ENCODE measurements at places on chromosomes 4 and X. TPM values are rescaled to one million over a fixed set of nuclear protein-coding genes. Genes with fewer than 3 reads are reported as not detected.

DNA sequence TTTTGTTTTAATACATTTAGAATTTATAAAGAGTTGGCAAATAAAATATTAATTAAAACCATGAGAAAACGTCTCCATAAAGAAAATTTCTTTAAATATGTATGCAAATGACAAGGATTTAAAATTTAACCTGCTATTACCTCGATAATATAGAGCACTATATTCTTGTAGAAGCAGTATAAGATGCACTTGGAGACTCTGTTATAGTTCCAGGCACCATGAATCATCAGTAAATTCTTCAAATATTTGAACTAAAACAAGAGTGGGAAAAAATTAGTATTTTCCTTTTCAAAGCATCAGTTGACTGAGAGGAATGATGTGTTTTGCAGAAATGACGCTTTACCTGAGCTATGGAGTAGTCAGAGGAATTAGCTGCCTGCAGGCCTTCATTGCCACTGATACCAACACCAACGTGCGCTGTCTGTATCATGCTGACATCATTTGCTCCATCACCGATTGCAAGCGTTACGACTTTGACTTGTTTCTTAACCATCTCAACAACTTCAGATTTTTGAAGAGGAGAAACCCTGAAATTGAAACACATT lies 67.3 kb downstream of the SHISA3 start:
- no peak for DNase-seq

Gene DIPK2B
- total RNA-seq: 22.1 TPM

GRCh38 chr4:85571008-85571407 lies 96.1 kb downstream of the ARHGAP24 start:
- DNase-seq: no peak

DNA sequence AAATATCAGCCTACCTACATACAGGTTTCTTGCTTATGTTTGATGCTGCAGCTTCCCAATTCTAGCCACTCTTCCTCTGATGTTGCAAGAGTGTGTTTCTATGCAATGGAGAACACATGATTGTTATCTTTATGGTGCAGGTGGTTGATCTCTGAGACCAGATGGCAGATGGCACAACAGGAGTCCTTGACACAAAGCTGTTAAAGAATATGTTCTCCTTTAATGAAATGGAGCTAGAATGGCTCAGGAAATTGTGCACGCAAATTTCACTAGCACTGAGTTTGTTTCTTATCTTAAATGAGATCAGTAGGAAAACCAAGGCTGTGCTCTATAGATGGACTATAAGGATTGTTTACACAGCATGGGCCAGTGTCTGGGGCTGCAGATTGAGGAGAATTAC lies 29.9 kb upstream of the TTC29 start:
- DNase-seq: no peak

- no peak for DNase-seq
Measured at GRCh38 chr4:141609243-141609642, 27.1 kb upstream of the IL15 start.

Gene MID2
- total RNA-seq: 25.5 TPM

Gene GAGE13
- total RNA-seq: not detected

DNA sequence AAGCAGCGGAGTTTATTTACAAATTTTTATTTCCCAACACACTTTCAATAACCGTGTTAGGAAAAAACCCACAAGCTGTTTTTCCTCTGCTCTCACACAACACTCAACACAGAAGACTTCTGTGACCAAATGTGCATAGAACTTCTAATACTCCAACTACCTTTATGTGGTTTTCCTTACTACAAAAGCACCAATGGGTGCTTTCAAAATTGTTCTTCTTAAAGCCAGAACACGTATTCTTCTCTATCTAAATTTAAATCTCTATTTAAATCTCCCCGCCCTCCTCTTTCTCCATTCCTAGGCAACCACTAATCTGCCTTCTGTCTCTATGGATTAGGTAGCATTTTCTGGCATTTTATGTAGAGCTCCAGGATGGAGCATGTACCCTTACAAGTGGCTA lies 90.0 kb downstream of the SHROOM2 start:
- DNase-seq: no peak

DNA sequence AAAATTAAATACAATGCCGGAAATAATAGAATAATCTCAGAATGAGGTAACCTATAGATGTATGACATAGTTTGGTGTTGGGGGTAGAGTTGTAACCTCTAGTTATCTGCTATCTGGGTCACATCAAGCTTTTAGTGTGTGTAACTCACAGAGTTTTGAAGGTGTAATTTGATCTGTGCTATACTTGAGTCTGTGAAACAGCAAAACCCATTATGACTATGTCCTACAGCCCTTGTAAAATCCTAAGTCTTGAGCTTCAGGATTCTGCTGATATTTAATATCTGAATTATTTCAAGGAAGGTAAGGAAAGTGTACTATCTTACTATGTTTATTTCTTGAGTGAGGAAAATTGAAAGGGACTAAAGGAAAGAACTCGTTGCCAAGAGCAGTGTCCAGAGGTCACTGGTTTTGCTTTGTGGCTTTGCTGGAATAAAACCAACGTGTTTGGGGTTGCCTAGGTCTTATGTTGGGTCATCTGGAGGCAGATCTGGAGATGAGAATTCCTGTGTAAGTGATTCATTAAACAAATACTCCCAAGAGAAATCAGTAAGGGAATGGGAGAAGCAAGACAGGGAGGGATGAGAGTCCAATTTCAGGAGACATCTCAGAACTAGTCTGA lies 107.8 kb upstream of the CBLL2 start:
- DNase-seq: no peak

GRCh38 chr4:2299794-2300193 lies 37.9 kb upstream of the MXD4 start:
- no peak for DNase-seq

GRCh38 chrX:75086731-75087195 lies 69.3 kb downstream of the ABCB7 start:
- no peak for DNase-seq

DNA sequence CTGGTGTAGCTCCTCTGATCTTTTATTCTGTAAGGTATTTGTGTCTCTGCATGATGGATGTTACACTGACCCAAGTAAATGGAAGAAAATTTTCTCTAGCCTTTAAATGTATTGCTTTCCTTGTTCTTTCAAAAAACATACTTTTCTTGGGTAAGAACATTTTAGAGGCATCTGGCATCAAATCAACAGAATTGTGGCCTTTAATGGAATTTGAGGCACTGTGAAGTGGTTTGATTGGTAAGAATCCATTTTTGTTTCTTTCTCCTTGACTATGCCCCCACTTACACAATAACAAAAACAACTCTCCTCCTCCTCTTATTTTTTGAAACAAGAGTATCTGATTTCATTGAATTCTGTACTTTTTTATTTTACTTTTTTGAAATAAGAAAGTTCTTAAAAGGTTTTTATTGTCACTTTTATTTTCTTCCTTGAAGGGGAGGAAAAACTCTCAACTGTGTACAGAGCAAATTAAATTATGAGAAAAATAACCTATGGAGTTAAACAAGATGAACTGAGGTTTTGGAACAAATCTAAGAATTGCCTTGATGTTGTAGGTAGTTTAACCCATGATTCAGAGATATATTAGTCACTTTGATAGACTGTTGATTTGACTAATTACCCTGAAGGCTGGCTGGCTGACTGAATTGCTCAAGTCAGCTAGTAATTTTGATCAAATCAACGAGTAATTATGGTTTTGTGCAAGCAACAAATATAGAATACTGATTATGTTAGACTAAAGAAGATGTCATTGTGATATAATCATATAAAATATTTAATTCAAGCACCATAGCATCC lies 146.4 kb downstream of the FHIP1A start:
- DNase-seq: no peak

DNA sequence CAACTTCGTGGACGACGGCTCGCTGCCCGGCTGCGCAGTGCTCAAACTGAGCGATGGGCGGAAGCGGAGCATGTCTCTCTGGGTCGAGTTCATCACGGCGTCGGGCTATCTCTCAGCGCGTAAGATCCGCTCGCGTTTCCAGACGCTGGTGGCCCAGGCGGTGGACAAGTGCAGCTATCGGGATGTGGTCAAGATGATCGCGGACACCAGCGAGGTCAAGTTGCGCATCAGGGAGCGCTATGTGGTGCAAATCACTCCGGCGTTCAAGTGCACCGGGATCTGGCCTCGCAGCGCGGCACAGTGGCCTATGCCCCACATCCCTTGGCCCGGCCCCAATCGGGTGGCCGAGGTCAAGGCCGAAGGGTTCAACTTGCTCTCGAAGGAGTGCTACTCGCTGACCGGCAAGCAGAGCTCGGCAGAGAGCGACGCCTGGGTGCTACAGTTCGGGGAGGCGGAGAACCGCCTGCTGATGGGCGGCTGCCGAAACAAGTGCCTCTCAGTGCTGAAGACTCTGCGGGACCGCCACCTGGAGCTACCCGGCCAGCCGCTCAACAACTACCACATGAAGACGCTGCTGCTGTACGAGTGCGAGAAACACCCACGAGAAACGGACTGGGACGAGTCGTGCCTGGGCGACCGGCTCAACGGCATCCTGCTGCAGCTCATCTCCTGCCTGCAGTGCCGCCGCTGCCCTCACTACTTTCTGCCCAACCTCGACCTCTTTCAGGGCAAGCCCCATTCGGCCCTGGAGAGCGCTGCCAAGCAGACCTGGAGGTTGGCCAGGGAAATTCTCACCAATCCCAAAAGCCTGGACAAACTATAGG lies 1.5 kb downstream of the MAB21L2 start:
- DNase-seq: no peak

Measured in vagina (tissue), 2 donors.